ENCODE measurements at places on chromosomes 6 and 20.
A peak's percentile ranks its signal among the peaks of the same experiment; 100 is the strongest.

- no peak for DNase-seq
Observed at GRCh38 chr20:48786951-48787705, 40.7 kb downstream of the PREX1 start.

GRCh38 chr20:39100691-39101090 is 138.5 kb downstream of the DHX35 start:
- no peak for DNase-seq

DNA sequence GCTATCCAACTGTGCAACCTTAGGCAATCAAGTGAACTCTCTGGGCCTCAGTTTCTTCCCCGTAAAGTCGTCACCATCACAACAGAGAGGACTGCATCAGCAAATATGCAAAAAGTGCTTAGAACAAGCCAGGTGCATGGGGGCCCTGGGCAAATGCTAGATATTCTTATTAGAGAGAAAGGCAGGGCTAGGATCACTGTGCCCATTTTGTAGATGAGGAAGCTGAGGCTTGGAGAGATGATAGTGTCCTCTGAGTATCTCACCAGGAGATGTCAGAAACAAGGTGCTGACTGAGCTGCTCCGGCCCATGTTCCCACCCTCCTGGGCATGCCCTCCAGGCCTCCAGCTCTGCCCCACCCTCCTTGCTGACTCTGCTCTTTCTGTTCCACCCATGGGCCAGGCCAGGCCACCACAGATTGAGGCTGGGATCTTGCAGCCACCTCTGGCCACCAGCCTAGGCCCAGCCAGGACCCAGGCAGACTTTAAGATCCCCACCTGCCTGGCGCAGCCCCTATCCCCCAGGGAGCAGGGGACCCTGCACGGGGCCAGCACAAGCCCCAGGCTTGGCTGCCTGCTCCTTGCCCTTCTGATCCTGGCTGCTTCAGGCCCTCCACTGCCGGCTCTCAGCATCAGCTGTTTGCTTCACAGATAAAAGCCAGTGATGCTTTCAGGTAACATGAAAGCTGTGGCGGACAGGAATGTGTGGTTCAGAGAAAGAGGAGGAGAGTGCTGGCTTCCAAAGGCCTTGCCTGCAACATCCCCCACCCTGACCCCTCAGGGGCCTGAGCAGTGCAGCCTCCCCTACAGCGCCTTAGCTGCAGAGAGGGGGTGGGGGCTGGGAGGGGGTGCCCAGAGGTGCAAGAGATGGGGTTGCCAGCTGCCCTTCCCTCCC is 47.6 kb downstream of the GRM4 start:
- DNase-seq: no peak

GRCh38 chr6:105424175-105424783 is 21.4 kb upstream of the PREP start:
- DNase-seq: peak; percentile 65

GRCh38 chr20:9076440-9076839 is 7.6 kb downstream of the PLCB4 start:
- DNase-seq: no peak

- DNase-seq: no peak
Observed at GRCh38 chr20:13639150-13639497, 392 bp upstream of the TASP1 start.

GRCh38 chr6:107691062-107691751 is 132.9 kb downstream of the SCML4 start:
- no peak for DNase-seq

DNA sequence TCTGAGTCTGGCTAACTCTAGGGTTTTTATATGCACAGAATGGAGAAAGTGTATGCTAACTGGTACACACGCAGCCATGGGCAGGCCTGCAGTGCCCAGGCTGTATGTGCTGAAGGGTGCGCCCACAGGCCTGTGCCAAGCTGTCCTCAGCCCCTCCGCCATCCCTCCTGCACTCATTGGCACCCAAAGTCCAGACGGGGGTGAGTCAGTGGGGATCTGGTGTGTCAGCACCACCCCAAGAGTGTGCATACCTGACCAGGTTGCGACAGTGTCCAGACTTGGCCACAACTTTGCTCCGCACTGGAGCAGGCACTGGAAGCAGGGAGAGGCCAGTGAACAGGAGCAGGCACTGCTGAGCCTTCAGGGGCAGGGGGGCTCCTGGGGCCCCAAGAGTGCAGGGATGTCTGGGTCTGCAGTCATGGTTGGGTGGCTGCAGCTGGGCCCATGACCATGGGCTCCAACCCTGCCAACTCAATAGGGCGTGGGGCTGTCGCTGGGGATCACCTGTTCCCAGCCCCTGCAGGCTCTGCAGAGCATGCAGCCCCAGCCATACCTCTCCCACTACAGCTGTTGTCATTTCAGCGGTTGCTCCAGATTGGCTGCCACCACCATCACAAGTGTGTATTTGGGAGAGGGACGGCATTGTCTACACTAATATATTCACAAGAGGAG is 717.8 kb downstream of the EPHA7 start:
- DNase-seq: no peak

DNA sequence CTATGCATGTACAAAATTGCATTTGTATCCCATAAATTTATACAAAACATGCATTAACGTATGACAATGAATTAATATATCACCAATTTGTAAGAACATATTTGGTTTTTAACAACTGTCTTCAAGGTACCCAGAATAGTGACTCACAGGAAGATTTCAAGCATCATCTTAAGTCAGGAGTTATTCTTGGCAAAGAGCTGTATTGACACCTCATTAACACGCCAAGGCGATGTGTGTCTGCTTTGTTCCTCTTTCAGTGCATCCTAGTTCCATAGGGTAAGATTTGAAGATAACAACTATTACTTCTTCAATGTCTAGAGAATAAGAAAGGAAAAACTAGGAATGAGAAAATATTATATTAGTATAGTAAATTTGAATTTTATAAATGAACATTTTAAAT is 35.8 kb upstream of the TPD52L1 start:
- no peak for DNase-seq

- DNase-seq: no peak
Observed at GRCh38 chr6:77010931-77011542, 452.3 kb downstream of the HTR1B start.

GRCh38 chr20:56362833-56363413 is 4.1 kb downstream of the FAM210B start:
- no peak for DNase-seq

GRCh38 chr6:72037006-72037405 is 150.7 kb downstream of the RIMS1 start:
- no peak for DNase-seq

DNA sequence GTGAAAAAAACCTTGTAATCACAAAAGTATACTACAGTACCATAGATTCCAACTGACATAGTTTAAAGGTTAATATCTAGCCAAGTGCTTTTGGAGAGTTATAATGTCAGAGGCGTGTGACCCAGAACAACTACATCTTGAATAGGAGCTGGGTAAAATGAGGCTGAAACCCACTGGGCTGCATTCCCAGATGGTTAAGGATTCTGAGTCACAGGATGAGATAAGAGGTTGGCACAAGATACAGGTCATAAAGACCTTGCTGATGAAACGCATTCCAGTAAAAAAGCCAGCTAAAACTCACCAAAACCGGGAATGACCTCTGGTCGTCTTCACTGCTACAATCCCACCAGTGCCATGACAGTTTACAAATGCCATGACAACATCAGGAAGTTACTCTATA is 22.4 kb upstream of the KIAA0408 start:
- DNase-seq: no peak

DNA sequence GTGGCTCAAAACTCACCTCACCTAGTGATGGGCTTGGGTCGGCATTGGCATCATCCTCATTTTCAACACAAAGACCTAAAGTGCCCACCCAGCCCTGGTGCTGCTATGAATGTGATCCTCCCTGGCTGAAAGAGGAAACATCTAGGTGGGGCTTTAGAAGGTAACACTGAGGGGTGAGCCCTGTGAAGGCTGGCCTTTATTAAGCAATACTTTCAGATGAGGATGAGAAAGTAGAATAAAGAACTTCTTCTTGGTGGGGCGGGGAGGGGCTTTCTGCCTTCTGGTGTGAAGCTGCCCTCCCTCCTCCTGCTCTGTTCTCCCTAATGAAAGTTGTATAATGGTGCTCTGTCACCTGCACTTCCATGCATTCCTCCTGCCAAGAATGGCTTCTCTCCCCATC is 133.0 kb upstream of the TRAF3IP2 start:
- no peak for DNase-seq

GRCh38 chr20:57060407-57061050 is 205.9 kb downstream of the BMP7 start:
- no peak for DNase-seq

- no peak for DNase-seq
Observed at GRCh38 chr6:3124667-3125066, 6.2 kb downstream of the BPHL start.

- DNase-seq: no peak
Observed at GRCh38 chr20:14889496-14890255, 552.3 kb upstream of the FLRT3 start.

DNA sequence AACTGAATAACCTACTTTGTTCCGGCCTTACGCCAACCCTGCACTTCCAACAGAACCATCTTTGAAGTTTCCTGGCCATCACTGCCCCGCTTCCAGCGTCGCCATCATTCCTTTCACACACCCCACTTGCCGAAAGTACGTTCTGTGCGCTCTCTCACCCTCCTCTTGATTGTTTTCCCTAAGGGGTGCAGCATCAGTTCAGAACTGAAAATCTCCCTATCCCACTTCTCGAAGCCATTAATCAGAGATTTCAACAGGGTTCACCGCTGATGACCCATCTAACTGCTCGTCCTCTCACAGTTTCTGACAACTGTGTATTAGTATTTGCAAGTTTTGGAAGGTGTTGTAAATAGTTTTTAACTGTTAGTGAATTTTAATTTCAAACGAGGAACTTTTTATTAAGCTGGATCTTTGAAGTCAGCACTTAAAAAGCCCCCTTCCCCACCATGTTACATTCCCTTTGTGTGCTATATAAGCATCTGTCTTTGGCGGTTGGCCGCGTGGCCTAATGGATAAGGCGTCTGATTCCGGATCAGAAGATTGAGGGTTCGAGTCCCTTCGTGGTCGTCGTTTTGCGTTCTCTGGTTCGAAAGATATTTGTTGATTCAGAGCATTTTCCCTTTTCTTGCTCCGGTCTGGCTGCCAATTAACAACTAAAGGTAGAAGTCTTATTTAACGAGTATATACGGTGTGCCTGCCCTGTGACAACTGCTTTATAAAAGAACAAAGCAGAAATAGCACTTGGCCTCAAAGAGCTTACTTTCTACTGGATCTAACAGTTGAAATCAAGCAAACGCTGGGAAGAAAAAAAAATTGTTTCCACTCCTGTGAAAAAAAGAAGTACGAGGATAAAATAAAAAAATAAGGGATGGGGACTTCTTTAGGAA is 42.6 kb downstream of the TRIM27 start:
- peak; percentile 70 for DNase-seq

- no peak for DNase-seq
Observed at GRCh38 chr6:142207265-142207877, 60.3 kb downstream of the VTA1 start.

- DNase-seq: no peak
Observed at GRCh38 chr6:72798196-72798595, 176.3 kb downstream of the KCNQ5 start.

GRCh38 chr20:19749618-19750071 is 8.4 kb upstream of the RIN2 start:
- no peak for DNase-seq

DNA sequence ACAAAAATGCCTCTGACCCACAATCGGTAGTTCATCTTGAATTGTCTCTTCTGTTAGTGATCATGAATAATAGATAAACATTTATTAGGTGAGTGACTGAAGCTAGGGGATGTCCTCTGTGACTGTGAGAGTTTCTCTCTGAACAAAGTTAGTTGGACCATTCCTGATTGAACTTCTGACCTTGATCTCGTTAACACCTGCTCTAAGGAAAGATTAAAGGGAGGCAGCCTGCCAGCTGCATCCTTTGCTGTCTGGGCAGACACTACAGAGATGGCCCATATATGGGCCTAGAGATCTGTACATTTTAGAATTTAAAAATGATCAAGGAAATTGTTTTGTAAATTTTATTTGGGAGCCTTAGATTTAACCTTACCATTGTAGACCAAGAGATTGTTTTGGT is 27.3 kb downstream of the MAPK14 start:
- DNase-seq: no peak

- DNase-seq: no peak
Observed at GRCh38 chr6:163327165-163327880, 87.2 kb upstream of the QKI start.

DNA sequence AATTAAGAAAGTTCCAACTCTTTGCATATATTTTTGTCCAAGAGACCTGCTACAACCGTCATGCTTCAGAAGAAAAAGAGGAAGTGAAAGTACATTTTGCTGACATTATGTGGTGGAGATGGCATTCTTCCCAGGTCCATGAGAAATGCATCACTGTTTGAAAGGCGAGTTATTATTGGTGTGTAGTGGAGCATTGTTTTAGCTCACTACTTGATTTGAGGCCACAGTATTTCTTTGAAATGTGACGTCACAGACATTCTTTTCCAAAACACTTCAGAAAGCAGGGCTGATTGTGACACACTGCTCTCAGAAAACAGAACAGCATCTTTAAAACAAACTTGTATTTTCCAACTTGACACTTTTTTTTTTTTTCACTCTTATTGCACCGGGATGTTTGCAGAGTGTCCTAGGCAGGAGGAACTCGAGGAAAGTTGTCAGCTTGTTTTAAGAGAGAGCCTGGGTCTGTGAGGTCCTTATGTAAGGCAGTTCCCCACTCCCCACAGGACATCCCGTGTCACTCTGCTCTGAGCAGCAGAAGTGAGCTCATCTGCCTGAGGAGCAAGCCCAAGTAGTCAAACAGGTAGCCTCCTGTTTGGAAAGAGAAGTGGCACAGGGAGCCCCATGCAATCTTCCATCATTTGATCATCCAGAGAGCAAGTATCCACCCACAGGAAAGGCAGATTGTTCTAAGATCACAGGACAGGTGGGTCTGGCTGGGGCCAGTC is 1.1 kb downstream of the SPTLC3 start:
- peak; percentile 59 for DNase-seq

- DNase-seq: no peak
Observed at GRCh38 chr20:35506179-35506578, 23.3 kb downstream of the C20orf173 start.

DNA sequence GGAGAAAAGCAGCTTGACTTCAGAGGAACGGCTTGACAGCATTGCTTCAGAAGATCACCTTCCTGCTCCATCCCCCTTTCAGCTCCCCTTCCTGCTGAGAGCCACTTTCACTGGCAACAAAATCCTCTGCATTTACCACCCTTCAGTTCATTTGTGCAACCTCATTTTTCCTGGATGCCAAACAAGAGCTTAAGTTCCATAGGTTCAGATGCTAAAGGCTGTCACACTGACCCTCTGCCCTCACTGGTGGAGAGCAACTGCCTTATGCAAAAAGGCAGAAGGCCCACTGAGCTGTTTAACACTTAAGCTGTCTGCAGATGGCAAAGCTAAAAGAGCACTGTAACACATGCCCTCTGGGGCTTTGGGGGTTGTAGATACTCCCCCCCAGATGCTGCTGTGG is 131.2 kb upstream of the SPACA1 start:
- DNase-seq: no peak

DNA sequence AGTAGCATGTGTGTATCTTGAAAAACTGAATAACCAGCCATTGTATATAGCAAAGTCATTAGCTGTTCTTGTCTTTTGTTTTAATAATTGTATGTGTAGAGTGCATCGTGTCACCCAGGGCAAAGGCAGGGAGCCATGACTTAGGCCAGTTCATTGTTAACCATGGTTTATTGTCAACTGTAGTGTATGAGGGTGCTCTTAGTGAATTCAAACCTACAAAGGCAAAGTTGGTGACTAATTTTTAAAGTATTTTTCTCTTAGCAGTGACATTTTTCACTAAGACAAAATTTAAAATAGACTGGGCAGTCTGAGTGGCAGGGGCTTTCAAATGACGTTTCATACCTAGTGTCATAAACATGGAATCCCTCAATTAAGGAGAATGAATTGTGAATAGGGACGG is 79.0 kb downstream of the TULP4 start:
- no peak for DNase-seq

- no peak for DNase-seq
Observed at GRCh38 chr6:122859676-122860075, 70.6 kb downstream of the SMPDL3A start.
